ENCODE measurements at places on chromosomes 2 and 18.

- peak; percentile 28 for DNase-seq
Observed at GRCh38 chr2:70946832-70947442, 11.2 kb downstream of the ATP6V1B1 start.

GRCh38 chr2:144374163-144374661 is 145.7 kb downstream of the ZEB2 start:
- no peak for DNase-seq

GRCh38 chr2:165920748-165921147 is 32.8 kb downstream of the TTC21B start:
- no peak for DNase-seq

GRCh38 chr2:147331790-147332419 is 512.9 kb upstream of the ACVR2A start:
- DNase-seq: no peak

DNA sequence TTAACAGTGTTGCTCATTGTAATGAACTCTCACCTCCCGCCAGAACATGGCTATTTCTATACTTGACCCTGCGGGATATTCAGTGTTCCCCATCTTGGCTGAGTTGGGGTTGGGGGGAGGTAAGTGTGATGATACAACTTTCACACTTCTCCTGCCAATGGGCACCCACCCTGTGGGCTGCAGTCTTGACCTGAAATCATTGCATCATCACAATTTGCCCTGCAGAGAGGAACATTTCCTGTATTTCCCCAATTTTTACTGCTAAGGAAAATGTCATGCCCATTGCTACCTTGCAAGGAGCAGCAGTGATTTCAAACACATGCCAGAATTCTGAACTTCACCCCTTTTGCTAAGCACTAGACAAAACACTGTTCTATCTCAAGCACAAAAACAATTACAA is 92.1 kb downstream of the ADD2 start:
- no peak for DNase-seq

DNA sequence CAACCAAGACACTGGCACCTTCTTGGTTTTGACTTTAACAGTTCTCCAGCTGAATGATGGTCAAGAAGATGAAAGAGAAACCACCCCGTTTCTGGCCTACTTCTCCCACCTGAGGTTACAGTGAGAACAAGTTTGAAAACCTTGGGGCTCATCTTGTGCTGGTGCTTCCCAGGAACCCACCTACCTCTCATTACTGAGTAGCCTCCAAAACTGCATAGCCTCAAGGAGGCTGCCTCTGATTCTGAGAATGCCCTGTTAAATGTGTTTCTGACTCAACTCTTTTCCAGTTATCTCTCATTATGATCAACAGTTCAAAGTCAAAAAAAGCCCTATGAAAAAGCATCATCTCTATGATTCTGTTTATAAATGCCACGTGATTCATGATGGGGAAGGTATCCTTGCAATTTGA is 121.9 kb downstream of the CACNB4 start:
- DNase-seq: no peak

DNA sequence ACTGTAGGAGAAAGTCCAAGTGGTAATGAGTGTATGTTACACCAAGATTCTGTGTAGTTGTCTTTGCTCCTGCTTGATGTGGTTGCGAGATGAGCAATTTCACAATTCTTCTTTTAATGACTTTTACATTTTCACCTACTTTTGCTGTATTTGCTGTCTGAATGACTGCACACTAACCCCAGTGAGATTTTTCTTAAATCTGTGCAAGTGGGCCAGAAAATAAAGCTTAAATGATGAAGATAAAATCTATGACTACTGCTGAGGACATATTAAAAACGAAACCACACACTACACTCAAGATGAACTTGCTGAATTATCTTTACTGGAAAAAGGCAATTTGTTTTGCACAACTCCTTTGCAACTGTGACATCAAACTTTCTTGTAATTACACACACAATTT is 4.1 kb downstream of the LDAH start:
- DNase-seq: no peak

DNA sequence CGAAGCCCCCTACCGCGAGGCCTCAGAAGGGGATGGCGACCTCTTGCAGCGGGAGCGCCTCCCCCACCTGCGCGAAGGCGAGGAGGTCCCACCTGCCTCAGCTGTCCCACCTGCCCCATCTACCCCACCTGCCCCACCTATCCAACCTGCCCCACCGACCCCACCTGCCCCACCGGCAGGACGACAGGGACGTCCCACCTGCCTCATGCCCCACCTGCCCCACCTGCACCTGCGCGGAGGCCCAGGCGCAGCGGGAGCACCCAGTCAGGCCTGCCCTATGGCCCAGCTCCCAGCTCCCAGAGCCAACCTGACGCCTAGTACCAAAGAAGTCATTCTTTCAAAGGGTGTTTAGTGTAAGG is 489.1 kb upstream of the SMIM21 start:
- DNase-seq: no peak

GRCh38 chr2:115369400-115369799 is 927.0 kb downstream of the DPP10 start:
- DNase-seq: peak; percentile 2

- no peak for DNase-seq
Observed at GRCh38 chr2:115606350-115606749, 1163.9 kb downstream of the DPP10 start.

DNA sequence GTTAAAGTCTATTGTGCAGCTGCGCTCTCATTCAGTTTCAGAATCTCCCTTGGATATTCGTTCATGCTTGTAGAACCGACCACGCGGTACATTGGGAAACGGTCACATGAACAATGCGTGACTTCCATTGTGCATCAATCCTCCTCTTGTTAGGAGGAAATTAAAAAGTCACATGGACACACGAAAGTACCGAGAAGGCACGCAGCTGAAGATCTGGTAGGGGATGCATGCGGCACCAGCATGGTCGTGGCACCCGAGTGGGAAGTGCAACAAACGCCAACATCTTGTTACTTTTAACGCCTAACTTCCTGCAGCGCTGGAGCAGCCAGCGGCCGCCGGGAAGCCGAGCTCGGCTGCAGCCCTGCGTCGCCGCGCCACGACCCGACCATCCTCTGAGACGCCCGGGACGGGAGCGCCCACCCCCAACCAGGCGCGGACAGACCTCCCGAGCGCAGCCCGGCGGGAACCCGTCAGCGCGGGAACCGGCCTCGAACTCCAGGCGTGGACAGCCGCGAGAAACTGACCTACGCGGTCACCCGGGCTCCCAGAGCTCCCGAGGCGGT is 412 bp downstream of the OSBPL1A start:
- DNase-seq: peak; percentile 58

DNA sequence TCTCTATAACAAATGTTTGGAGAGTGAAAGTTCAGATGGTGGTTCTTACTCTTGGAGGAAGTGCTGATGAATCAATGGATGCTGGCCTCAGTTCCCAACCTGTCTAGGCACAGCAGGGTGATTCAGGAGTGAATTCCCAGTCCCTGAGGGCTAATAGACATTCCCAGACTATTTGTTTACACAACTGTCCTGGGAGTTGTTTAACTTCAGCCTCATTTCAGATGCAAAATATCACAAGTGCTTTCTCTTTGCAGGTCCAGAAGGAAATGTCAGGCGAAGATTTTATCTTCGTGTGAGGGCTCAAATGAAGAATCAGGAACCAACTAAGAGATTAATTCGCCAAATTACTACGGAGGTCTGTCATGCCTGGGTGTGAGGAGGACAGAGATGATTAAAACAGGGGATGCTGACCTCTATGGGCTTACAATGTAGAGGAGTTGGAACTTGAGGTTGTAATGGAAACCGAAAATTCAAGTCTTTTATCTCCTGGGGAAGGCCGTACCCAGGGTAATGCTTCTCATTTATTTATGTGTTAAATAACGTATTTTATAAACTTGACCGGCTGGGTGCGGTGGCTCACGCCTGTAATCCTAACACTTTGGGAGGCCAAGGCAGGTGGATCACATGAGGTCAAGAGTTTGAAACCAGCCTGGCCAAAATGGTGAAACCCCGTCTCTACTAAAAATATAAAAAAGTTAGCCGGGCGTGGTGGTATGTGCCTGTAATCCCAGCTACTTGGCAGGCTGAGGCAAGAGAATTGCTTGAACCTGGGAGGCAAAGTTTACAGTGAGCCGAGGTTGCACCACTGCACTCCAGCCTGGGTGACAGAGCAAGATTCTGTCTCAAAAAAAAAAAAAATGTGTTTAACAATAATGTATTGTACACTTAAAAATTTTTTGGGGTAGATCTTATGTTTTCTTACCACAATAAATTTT is 38.7 kb upstream of the SLC1A4 start:
- DNase-seq: no peak

- no peak for DNase-seq
Observed at GRCh38 chr2:4882421-4882820, 809.8 kb upstream of the SOX11 start.

DNA sequence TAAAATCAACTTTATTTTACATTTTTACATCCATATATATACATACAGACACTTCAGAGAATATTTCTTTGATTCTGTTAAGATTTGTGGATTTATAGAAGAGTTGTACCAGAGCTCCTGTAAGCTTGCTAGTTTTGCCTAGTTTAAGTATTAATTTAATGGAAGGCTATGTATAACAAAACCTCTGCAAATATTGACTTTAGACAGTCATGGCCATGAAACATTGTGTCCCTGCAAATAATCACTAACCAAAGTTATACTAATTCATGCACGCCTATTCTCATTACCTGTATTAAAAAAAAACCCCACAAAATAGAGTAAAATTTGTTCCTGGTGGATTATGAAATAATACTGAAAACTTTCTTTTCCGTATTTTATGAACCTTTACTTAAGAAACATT is 379.3 kb downstream of the CTNNA2 start:
- no peak for DNase-seq

DNA sequence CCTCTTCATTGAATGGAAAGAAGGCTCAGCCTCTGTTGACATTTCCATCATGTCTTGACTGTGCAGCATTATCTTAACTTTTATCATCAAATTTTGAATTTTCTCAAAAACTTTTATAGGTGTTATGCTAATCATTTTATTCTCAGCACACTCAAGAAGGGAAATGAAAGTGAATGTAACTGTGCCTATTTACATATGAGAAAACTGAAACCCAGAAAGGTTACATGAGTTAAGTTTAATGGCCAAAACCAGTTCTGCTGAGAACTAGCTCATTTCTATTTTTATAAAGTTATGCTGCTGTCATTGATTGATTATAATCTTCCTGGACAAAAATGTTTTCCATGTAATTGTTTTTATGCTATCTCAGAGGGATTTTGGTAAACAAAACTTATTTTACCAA is 618.8 kb upstream of the NRXN1 start:
- no peak for DNase-seq

DNA sequence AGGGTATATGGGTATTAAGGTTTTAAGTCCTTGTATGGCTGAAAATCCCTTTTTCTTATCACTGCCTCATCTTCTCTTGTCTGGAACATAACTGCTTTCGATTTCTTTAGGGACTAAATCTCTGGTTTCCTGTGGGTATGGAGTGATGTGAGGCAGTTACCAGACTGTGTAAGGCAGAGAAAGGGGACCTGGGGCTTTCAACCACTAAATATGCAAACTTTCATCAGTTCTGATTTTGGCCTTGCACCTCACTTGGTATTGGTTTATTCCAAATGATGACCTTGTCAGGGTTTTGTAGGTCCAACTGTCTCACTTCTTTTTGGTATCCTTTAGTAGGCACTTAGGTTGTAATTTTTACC is 9.3 kb downstream of the MAP4K4 start:
- DNase-seq: no peak

- no peak for DNase-seq
Observed at GRCh38 chr2:105446501-105446900, 47.6 kb upstream of the FHL2 start.

- DNase-seq: no peak
Observed at GRCh38 chr2:40374543-40375240, 77.2 kb downstream of the SLC8A1 start.

GRCh38 chr2:182548031-182548950 is 121.5 kb upstream of the PDE1A start:
- DNase-seq: no peak

DNA sequence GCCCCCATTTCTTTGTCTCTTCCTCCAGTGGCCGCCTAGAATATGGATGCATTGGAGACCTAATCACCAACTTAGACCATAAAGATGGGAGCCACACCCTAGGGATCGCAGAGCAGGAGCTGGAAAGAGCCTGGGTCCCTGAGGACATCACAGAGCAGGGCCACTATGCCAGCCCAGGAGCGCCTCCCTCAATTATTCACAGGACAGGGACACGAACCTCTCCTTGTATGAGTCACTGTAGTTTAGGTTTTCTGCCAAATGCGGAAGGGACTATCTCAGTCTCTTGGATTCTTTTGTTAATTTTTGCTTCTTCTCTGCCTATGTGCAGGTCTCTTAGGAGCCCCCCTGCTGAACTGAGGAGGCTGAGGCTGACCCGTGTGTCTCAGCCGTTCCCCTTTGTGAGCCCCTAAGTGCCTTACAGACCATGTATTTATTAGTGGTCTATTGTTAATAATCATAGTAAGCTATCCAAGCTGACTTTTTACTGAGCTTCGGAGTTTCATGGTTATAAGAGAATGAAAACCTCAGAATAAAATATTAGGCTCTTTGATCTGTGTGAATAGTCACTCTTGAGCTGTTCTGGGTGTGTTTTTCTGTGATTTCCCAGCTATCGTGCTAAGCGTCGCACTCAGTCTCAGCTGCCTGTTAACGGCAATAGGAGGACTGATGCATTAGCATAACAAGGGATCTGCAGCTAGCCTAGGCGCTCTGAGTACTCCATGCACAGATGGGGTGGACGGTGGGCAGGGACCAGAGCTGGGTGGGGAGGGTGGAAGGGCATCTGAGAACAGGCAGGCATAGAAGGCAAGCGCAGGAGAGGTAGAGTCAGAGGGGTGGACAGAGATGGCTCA is 12.7 kb upstream of the PTPN4 start:
- DNase-seq: no peak

- DNase-seq: no peak
Observed at GRCh38 chr2:203569677-203570316, 34.7 kb upstream of the RAPH1 start.

GRCh38 chr2:53033411-53033810 is 734.2 kb upstream of the CHAC2 start:
- DNase-seq: no peak

DNA sequence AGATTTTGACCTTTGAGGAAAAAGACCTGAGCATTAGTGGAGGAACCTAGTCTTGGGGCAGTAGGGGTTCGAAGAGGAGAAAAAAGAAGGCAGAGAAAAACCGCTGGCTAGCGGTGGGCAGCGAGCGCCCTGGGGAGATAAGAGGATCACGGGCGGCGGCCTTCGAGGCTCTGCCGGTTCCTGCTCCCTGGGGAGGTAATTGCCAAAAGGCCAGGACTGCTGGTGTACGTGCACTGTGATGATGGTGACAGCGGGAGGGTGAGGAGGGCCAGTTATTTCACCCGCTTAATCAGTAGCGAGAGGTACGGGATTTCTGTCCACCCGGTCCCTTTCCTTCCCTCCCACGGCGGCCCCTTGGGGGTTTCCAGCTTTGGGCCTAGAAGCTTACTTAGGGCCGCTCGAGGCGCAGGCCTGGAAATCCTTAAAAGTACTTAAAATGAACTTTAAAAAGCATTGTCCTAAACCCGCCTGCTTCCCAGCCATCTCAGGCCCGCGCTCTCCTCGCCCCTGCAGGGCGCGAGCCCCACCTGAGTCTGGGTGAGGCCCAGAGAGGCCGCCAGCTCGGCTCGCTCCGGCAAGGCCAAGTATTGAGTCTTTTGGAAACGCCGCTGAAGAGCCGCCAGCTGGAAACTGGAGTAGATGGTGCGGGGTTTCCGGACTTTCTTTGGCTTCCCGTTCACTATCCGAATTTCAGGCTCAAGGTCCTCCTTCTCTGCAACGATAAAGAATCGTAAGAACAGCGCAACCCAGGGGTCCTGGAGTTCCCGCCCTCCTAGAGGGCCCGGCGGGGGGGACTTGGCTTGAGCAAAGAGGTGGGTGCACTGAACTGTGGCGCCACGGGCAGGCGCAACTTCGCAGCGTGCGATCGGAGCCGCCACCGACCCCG is 1.5 kb downstream of the DLX2 start:
- no peak for DNase-seq

- no peak for DNase-seq
Observed at GRCh38 chr2:41510108-41510507, 537.7 kb upstream of the PKDCC start.
